ENCODE measurements at places on chromosomes 11 and 22.

GRCh38 chr11:67411785-67412152, 3.7 kb upstream of the CARNS1 start:
- no peaks in the 10 kb centered on the region for H3K36me3 ChIP-seq
- peaks cover 44% of the 10 kb centered on the region for H3K4me1 ChIP-seq
- H3K27me3 ChIP-seq: peaks cover 48% of the 10 kb centered on the region
- no peak for DNase-seq
- H3K4me3 ChIP-seq: no peak overlapping the region

DNA sequence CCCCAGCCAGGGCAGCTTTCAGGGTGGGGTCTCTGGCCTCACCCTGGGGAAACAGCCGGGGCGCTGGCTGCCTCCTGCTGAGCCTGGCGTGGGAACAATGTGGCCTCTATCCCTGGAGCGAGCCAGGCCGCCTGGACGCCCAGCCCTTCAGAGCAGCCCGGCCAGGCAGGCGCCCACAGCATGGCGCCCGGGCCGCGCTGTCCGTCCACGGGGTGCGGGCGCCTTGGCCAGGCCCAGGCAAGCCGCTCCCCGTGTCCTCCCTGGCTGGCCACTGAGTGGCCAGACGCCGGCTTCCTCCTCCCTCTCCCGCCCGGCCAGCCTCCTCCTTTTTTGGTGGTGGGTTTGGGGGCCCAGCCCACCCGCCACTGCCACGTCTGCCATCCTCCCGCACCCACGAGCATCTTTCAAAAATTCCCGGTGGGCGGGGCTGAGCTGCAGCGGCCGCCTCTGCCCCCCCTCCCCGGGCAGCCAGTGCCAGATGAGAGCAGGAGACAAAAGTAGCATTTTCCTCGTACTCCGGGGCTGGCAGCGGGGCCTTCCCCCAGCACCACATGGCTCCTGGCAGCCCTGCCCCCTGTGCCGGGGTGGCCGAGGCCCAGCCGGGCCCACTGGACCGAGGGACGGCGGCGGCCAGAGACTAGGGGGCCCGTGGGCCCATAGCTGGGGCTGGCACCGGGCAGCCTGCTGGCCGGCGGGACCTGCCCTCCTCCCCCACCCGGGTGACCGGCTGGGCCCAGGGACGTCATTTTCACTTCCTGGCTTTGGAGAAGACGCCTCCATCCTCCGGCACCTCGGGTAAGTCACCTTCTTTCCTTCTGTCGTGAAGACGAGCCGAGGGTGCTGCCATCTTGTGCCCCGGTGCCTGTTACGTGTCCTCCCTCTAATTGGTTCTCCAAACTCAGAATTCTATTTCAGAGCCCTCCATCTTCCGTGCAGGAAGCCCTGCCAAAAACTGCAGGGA, 70.2 kb upstream of the PPARA start:
- H3K4me1 ChIP-seq: peaks cover 5% of the 10 kb centered on the region
- no peak overlapping the region for H3K4me3 ChIP-seq
- peaks cover 30% of the 10 kb centered on the region for H3K27me3 ChIP-seq

- no peak overlapping the region for H3K4me3 ChIP-seq
- no peaks in the 10 kb centered on the region for H3K36me3 ChIP-seq
- H3K27ac ChIP-seq: peak overlapping the region; percentile 37
- H3K4me1 ChIP-seq: peaks cover 6% of the 10 kb centered on the region
These were observed 142.3 kb downstream of the NXPE2 start for GRCh38 chr11:114820621-114821020.

GRCh38 chr11:8809939-8810539, 101.0 kb upstream of the AKIP1 start:
- H3K36me3 ChIP-seq: peaks cover 4% of the 10 kb centered on the region
- DNase-seq: no peak
- peaks cover 66% of the 10 kb centered on the region for H3K4me1 ChIP-seq
- H3K27me3 ChIP-seq: peaks cover 2% of the 10 kb centered on the region

DNA sequence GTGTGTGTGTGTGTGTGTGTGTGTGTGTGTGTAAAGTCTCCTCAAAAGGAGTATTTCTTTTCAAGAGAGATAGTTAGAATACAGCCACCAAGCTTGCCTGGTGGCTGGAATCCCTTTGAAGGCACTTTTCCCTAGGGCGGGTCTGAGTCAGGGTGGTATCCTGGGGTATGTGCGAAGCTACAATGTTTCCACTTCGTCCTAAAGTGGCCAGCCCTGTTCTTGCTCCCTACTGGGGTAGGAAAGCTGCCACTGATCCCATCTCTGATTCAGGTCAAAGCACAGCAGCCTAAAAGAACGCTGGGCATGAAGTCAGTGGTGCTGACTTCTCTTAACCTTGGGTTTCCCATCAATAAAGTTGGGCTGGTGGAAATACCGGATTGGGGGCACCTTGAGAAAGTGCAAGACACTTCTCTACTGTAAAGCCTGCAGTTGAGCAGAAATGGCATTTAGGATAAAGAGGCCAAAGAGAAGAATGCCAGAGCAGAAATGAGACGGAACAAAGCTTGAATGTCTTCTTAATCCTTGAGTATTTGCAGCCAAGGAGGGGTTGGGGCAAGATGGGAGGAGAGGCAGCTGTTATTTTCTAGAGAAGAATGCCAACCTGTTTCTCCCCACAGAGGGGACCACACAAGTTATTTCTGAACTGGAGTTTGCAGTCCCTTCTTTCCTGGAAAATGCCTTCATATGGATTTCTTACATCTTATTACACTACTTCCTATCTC, 35.3 kb downstream of the ZNRF3 start:
- peak overlapping the region; percentile 99 for H3K27ac ChIP-seq
- no peaks in the 10 kb centered on the region for H3K36me3 ChIP-seq
- H3K4me1 ChIP-seq: peaks cover 88% of the 10 kb centered on the region
- no peak for DNase-seq
- peak overlapping the region; percentile 77 for H3K4me3 ChIP-seq
- peaks cover 4% of the 10 kb centered on the region for H3K27me3 ChIP-seq

DNA sequence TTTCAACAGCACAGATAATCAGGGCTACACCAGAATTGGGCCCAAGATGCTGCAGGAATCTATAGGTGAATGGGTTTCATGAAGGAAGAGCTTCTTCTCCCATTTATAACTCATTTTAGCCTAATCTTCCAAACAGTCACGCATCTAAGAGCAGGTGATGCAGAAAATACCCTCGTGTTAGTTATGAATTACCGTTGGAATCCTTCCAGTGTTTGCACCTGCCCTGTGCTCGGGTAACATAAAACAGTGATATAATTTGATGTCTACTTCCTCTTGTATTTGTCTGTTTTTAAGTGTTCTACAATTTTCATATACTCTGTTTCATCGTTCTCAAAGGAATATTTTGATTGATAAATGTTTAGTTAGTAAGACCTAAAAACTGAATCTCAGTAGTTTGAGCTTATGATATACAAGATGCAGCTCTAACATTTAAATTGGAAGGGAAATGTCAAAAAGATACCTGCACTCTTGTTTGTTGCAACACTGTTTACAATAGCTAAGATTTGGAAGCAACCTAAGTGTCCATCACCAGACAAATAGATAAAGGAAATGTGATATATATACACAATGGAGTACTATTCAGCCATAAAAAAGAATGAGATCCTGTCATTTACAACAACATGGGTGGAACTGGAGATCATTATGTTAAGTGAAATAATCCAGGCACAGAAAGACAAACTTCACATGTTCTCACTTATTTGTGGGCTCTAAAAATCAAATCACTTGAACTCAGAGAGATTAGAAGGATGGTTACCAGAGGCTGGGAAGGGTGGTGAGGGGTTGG, 42.1 kb downstream of the PPARA start:
- H3K27me3 ChIP-seq: peaks cover 14% of the 10 kb centered on the region
- no peak overlapping the region for H3K4me3 ChIP-seq
- H3K4me1 ChIP-seq: no peaks in the 10 kb centered on the region
- DNase-seq: no peak

DNA sequence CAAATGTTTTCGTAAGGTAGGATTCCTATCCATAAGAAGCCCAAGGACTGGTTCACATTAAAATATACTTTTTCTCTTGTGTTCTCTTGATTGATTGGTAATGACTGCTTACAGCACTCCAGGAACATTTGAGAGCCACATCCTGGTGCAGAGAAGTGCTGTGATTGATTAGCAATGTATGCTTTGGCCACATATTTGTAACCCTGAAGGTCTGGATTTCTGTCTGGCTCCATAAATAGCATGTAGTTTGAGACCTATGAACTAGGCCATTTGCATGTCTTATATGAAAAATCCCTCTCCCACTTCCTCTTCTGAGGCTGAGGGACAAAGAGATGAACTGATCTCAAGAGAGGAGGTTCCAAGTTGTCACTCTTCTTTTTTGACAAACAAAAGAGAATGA, 49.3 kb upstream of the CD44 start:
- no peak for DNase-seq
- no peaks in the 10 kb centered on the region for H3K4me1 ChIP-seq
- no peak overlapping the region for H3K4me3 ChIP-seq
- peaks cover 5% of the 10 kb centered on the region for H3K36me3 ChIP-seq
- H3K27ac ChIP-seq: no peak overlapping the region

GRCh38 chr22:30538280-30538679, 8.3 kb downstream of the SEC14L6 start:
- H3K36me3 ChIP-seq: no peaks in the 10 kb centered on the region
- H3K27ac ChIP-seq: no peak overlapping the region
- no peak overlapping the region for H3K4me3 ChIP-seq
- peaks cover 27% of the 10 kb centered on the region for H3K4me1 ChIP-seq
- DNase-seq: no peak
- peaks cover 33% of the 10 kb centered on the region for H3K27me3 ChIP-seq

DNA sequence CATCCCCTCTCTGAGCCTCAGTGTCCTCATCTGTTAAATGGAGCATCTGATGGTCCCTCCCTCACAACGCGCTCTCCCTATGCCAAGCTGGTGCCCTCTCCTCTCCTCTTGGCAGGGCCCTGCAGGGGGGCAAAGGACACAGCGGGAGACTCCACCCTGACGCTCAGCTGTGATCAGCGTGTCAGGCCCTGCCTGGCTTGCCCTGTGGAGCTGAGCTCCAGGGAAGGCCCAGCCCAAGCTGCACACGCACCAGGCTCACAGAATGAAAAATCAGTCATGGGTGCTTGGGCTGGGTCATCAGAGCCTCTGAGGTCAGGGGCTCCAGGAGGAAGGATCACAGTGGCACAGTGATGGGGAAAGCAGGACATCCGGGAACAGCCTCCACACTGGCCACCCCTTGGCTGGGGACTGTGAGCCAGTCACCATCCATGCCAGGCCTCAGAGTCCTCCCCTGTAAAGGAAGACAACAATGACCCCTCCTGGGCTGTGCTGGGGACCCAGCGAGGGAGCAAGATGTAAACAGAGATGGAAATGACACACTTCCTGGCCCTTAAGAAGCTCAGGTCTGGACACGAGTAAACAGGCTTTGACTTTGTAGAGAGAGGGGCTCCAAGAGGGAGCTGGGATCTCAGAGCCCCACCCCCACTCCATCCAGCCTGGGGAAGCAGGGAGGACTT, 36.6 kb downstream of the RPL3 start:
- H3K27ac ChIP-seq: peak overlapping the region; percentile 59
- H3K4me3 ChIP-seq: no peak overlapping the region
- H3K4me1 ChIP-seq: peaks cover 38% of the 10 kb centered on the region
- DNase-seq: no peak
- peaks cover 5% of the 10 kb centered on the region for H3K27me3 ChIP-seq

GRCh38 chr11:125348674-125349309, 147.3 kb downstream of the FEZ1 start:
- H3K27ac ChIP-seq: peak overlapping the region; percentile 97
- peaks cover 97% of the 10 kb centered on the region for H3K4me1 ChIP-seq
- DNase-seq: peak; percentile 89
- peaks cover 21% of the 10 kb centered on the region for H3K36me3 ChIP-seq
